ENCODE measurements at places on chromosomes 4 and X. TPM values are rescaled to one million over a fixed set of nuclear protein-coding genes. Genes with fewer than 3 reads are reported as not detected.

- no peak overlapping the region for H3K4me3 ChIP-seq
- no peaks in the 10 kb centered on the region for H3K4me1 ChIP-seq
- no peak overlapping the region for H3K27ac ChIP-seq
Observed at GRCh38 chrX:11401966-11402365, 108.8 kb downstream of the AMELX start.

DNA sequence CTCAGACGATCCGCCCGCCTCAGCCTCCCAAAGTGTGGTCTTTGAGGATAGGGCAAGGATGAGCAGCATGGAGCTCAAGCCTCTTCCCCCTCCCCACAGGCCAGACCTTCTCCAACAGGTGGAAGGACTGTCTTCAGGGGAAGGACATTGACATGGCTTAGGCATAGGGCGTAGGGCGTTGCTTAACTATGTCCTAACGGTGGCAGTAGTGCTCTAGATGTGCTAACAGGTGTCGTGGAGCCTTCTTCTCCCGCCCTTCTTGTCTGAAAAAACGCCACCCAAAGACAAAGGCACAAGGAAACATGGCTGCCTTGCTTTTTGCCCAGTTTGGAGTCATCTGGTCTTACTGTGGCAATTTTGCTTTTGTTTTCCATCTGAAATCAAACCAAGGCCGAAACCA lies 219.8 kb downstream of the OR13H1 start:
- H3K4me1 ChIP-seq = no peaks in the 10 kb centered on the region
- H3K4me3 ChIP-seq = no peak overlapping the region
- no peaks in the 10 kb centered on the region for H3K27me3 ChIP-seq
- H3K36me3 ChIP-seq = no peaks in the 10 kb centered on the region

GRCh38 chrX:100494646-100495370 lies 84.7 kb upstream of the PCDH19 start:
- no peaks in the 10 kb centered on the region for H3K36me3 ChIP-seq
- H3K4me3 ChIP-seq = no peak overlapping the region
- H3K27ac ChIP-seq = no peak overlapping the region
- no peaks in the 10 kb centered on the region for H3K27me3 ChIP-seq
- DNase-seq = no peak

GRCh38 chrX:9204560-9204959 lies 170.6 kb upstream of the FAM9B start:
- H3K4me1 ChIP-seq = no peaks in the 10 kb centered on the region
- H3K36me3 ChIP-seq = no peaks in the 10 kb centered on the region
- no peak overlapping the region for H3K4me3 ChIP-seq

- H3K27me3 ChIP-seq = no peaks in the 10 kb centered on the region
- H3K27ac ChIP-seq = no peak overlapping the region
- DNase-seq = no peak
- H3K4me1 ChIP-seq = no peaks in the 10 kb centered on the region
- no peaks in the 10 kb centered on the region for H3K36me3 ChIP-seq
- no peak overlapping the region for H3K4me3 ChIP-seq
Observed at GRCh38 chr4:71974681-71975080, 57.1 kb upstream of the NPFFR2 start.

- no peaks in the 10 kb centered on the region for H3K36me3 ChIP-seq
- no peak overlapping the region for H3K27ac ChIP-seq
- H3K27me3 ChIP-seq = no peaks in the 10 kb centered on the region
- H3K4me1 ChIP-seq = peaks cover 3% of the 10 kb centered on the region
- H3K4me3 ChIP-seq = no peak overlapping the region
- no peak for DNase-seq
Observed at GRCh38 chr4:56298236-56298635, 89.1 kb downstream of the AASDH start.

GRCh38 chr4:95188701-95189370 lies 359.9 kb downstream of the UNC5C start:
- no peak overlapping the region for H3K27ac ChIP-seq
- H3K4me3 ChIP-seq = no peak overlapping the region
- no peaks in the 10 kb centered on the region for H3K4me1 ChIP-seq
- no peaks in the 10 kb centered on the region for H3K36me3 ChIP-seq
- H3K27me3 ChIP-seq = no peaks in the 10 kb centered on the region

Gene MAGEC3
- total RNA-seq = 1.8 TPM

Measured in thoracic aorta (tissue), 2 donors.